Activated CD8-positive, alpha-beta memory T cell treated with anti-CD3 and anti-CD28 coated beads, Interleukin-2, amount 10 ng/mL, durations not matched to agents 7 days and 5 days (primary cell): ENCODE measurements at places on chromosomes 12 and 14. TPM values are rescaled to one million over a fixed set of nuclear protein-coding genes. Genes with fewer than 3 reads are reported as not detected.

The MYO1H gene
- not detected for total RNA-seq

GRCh38 chr14:51185180-51185579 is 54.9 kb upstream of the TMX1 start:
- no peak overlapping the region for H3K27ac ChIP-seq
- H3K4me3 ChIP-seq = no peak overlapping the region
- H3K36me3 ChIP-seq = no peaks in the 10 kb centered on the region
- H3K4me1 ChIP-seq = no peaks in the 10 kb centered on the region

The A2ML1 gene
- total RNA-seq = not detected

- peak overlapping the region; percentile 41 for H3K27ac ChIP-seq
- no peaks in the 10 kb centered on the region for H3K4me1 ChIP-seq
- no peak overlapping the region for H3K4me3 ChIP-seq
- peaks cover 29% of the 10 kb centered on the region for H3K36me3 ChIP-seq
- DNase-seq = no peak
- H3K27me3 ChIP-seq = no peaks in the 10 kb centered on the region
These were observed 56.9 kb upstream of the CORO1C start for GRCh38 chr12:108788076-108788782.

The GNG2 gene
- total RNA-seq = 243 TPM

- no peak overlapping the region for H3K4me3 ChIP-seq
- H3K36me3 ChIP-seq = no peaks in the 10 kb centered on the region
- no peak for DNase-seq
These were observed 21.4 kb upstream of the PPP4R4 start for GRCh38 chr14:94152676-94153075.

The LALBA gene
- not detected for total RNA-seq

GRCh38 chr12:132106921-132107320 is 37.2 kb downstream of the DDX51 start:
- no peaks in the 10 kb centered on the region for H3K27me3 ChIP-seq
- no peak overlapping the region for H3K27ac ChIP-seq
- peaks cover 11% of the 10 kb centered on the region for H3K36me3 ChIP-seq
- no peak overlapping the region for H3K4me3 ChIP-seq

The PTPRQ gene
- not detected for total RNA-seq

- no peak overlapping the region for H3K27ac ChIP-seq
- DNase-seq = no peak
- H3K27me3 ChIP-seq = peaks cover 14% of the 10 kb centered on the region
- no peak overlapping the region for H3K4me3 ChIP-seq
- H3K4me1 ChIP-seq = peaks cover under 1% of the 10 kb centered on the region
These were observed 6.9 kb upstream of the TUBA1A start for GRCh38 chr12:49195736-49196135.

The TMEM253 gene
- total RNA-seq = not detected
